ENCODE measurements at places on chromosomes 11 and 22.

GRCh38 chr22:25760294-25760693 is 18.3 kb downstream of the MYO18B start:
- DNase-seq: no peak

GRCh38 chr11:125376117-125376516 is 119.9 kb downstream of the FEZ1 start:
- peak; percentile 97 for DNase-seq

- peak; percentile 78 for DNase-seq
Observed at GRCh38 chr11:61627850-61628661, 47.2 kb upstream of the SYT7 start.

DNA sequence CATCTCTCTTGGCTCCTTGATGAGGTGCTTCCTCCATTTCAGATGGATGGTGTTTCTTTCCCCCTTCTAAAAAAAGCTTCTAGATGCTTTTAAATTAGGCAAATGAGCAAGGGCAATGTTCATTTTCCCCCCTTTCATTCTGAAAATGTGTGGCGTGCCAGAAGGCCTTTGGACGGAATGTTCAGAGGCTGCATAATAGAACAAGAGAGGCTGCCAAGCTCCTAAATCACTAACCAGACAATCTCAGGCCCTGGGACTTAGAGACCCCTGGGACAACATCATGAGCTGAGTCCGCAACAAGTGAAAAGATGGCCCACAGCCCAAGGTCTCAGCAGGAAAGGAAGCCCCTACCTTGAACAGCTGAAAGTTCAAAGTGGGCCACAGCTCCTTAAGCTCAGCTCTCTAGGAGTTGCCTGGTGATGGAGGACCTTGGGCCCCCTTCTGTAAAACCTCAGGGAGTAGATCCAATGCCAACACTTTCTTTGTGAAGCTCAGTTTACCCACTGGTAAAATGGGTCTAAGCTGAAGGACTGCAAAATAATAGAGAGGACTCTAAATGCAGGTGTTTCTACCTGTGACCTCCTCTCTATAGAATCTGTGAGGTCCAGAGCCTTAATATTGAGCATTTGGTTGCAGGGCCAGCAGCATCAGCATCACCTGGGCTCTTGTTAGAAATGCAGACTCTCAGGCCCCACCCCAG is 144.0 kb downstream of the FBXO7 start:
- no peak for DNase-seq

DNA sequence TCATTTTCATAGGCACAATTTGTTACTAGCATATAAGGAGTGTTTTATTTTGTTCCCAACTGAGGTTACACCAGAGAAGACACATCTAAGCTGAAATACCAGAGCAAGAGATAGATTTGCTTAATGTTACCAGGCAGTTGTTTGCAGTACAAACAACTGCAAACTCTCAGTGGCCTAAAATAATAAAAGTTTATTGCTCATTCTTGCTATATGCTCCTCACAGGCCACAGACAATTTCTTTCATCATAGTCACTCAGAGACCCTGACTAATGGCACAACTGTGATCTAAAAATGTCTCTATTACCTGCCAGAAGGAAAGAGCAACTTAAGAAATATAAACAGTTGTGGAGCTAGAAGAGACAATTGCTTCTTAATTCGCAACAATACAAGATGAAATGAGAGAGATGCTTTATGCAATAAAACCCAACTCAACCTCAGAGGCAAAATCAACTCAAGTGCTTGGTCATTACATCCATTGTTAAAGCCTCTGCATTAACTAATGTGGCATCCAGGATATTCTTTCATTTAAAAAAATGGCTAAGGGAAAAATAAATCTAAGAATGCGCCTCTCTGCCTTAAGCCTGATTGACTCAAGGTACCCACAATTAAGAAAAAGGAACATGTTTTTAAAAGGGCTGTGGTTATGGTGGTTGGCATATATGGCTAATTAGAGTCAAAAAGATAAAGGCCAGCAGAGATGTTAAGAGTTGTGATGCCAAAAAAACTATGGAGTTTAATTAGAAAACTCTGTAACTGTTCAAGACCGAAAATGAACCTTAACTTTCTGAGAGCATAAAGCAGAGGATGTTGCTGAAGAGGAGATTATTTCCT is 103.7 kb downstream of the CD44 start:
- DNase-seq: no peak

- peak; percentile 20 for DNase-seq
Observed at GRCh38 chr11:65782816-65783228, 2.0 kb upstream of the AP5B1 start.

- DNase-seq: no peak
Observed at GRCh38 chr11:73399636-73400035, 23.4 kb downstream of the RELT start.

GRCh38 chr22:26197425-26197824 is 28.2 kb downstream of the SEZ6L start:
- no peak for DNase-seq

DNA sequence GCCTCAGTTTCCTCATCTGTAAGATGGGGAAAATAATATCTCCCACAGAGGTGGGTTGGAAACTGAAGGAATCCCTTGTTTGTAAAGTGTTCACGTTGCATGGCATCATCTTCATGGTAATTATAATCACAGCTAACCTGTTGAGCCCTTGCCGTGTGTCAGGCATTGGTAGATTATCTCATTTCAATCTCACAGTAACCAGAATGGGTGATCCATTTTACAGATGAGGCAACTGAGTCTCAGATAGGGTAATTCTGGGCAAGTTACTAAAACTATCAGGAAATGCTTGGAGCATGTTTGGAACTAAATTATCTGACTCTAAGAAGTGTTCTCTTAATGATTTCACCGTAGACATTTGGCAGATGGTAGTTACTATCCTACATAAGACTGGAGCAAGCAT is 109.4 kb downstream of the NAV2 start:
- no peak for DNase-seq

- DNase-seq: peak; percentile 41
Observed at GRCh38 chr11:13061294-13061990, 52.3 kb downstream of the RASSF10 start.

GRCh38 chr11:61800331-61801281 is 7.9 kb downstream of the FEN1 start:
- no peak for DNase-seq

DNA sequence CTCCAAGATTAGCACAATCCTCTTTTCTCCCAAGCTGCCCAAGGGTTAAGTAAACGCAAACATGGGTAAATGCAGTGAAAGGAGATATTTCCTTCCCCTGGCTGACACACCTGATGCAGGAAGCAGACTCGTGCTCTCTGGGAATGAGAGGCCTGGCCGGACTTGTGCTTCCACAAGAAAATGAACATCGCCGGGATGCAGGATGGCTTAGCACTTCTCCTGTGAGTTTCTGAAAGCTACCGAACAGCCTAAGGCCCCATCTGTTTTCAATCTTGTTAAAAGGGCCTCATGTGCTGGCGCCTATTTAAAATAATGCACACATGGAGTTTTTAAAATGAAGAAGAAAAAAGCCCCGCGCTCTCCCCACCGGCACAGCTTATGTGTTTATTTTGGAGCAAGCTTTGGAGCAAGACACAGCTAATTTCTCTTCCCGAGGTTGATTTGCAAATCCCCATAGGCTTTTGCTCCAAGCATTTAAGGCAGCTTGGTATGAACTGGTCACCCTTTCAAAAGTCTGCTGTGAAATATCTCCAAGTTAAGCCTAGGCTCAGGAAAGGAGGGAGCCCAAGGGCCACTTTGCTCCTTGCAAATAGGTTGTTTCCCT is 100.9 kb downstream of the SYN3 start:
- DNase-seq: no peak

- no peak for DNase-seq
Observed at GRCh38 chr22:47589271-47590250, 827.1 kb downstream of the TBC1D22A start.

GRCh38 chr11:75859614-75860013 is 44.6 kb downstream of the UVRAG start:
- no peak for DNase-seq
